ENCODE measurements at places on chromosomes 1 and 21.
A peak's percentile ranks its signal among the peaks of the same experiment; 100 is the strongest.

DNA sequence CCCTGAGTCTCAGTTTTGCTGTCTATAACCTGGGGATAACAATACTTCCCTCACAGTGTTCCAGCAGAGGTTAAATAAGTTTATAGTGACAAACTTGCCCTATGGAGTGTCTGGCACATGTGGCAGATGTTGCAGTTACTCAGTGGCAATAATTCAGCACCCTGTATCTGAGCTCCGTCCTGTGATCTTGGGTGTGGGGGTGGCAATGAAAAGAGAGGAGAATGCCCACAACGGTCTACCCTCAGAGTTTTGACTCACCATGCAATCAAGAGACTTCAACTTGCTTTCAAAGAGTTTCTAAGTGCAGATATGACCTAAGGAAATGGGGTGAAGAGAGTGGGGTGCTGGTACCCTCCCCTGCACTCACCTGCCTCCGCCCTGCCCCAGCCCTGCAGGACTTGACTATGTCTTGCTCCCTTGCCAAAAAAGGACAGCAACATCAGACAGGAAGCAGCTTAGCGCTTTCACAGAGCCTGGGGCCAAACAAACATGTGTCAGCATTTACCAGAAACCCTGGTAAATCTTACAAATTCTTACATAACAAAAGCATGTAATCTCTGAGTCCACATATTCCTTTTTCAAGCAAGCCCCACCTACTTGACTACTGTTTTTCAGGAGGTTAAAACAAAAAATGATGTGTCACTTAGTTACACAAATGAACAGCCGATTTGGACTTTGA is 185.1 kb upstream of the CAMK1G start:
- DNase-seq: peak; percentile 94

GRCh38 chr1:151976858-151977257 is 16.8 kb downstream of the S100A10 start:
- DNase-seq: peak; percentile 78

DNA sequence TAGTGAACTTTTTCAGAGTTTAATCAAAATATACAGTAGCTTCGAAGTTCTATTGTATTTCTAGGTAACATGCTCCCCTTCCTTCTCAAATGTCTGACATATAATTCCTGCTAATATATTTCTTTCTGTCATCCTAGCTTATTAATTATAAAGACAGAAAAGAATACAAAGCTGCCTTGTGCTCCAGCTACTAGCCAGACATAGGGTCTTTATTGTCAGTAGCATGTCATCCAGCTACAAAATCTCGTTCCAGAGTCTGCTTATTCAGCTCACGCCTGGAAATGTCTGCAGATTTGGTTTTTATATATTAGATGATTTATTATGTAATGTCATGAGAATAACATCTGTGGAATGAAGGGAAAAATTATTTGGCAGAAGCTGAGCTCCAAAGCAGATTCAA is 1102.8 kb downstream of the BRINP3 start:
- DNase-seq: no peak

- peak; percentile 88 for DNase-seq
Observed at GRCh38 chr1:52697795-52698674, at the start of gene COA7. TSS of gene COA7 (minus strand) at chr1:52698347. CDS start at chr1:52698326, 21 bp downstream.

GRCh38 chr1:60069691-60070090 is 3.9 kb downstream of the C1orf87 start:
- DNase-seq: no peak

DNA sequence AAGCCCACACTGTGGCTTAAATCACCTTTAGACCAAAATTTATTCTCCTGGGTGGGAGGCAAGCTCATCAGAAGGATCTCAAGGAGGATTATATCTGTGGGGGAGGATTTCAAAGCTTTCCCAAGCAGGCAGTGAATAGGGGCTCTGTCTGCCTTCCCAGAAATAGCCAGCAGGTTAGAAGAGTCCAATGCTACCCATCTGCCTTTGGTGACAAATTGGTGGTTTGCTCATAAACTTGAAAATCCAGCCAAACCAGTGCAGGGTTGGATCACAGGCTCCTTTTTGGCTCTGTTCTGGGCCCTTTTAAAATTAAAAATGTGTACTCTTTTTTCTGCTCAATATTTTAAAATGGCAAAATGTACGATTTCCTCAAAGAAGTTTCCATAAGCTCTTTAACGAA is 118.9 kb upstream of the ZC3H11B start:
- no peak for DNase-seq

- no peak for DNase-seq
Observed at GRCh38 chr21:19475525-19475924, 1071.9 kb upstream of the TMPRSS15 start.

DNA sequence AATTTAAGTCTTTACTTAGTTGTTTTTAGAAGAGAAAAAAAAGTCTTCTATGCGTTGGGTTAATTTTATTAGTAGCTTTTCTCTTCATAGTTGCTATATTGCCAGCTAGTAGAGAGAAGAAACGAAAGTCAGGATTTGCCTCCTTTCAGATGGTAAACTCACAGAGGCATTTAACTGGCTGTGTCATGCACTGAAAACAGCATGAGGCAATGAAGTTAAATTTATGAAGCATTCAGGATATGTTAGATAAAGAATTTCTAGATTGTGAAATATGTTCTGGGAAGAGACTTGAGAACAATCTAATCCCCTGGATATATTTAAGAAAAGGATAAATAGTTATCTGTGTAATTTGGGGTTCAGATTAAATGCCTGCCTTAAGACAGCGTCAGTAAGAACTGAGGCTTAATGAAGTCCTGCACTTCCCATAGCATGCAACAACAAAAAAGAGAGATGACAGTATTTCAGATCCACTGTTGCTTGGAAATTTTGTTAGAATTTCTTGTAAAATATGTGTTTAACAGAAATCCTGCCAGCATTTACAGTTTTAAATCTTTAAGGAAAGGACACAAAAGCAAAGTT is 1.7 kb downstream of the ANGPTL1 start:
- DNase-seq: peak; percentile 38

GRCh38 chr1:45329445-45329844 is 2.8 kb downstream of the HPDL start:
- peak; percentile 98 for DNase-seq

- DNase-seq: no peak
Observed at GRCh38 chr21:32779983-32780382, 8.4 kb upstream of the PAXBP1 start.

DNA sequence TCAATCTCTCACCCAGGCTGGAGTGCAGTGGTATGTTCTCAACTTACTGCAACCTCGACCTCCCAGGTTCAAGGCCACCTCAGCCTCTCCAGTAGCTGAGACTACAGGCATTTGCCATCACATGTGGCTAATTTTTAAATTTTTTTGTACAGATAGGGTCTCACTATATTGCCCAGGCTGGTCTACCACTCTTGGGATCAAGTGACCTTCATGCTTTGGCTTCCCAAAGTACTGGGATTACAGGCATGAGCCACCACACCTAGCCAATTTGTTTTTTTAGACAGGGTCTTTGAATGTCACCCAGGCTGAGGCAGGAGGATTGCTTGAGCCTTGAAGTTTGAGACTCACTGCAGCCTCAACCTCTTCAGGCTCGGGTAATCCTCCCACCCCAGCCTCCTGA is 10.2 kb upstream of the USP48 start:
- DNase-seq: no peak

DNA sequence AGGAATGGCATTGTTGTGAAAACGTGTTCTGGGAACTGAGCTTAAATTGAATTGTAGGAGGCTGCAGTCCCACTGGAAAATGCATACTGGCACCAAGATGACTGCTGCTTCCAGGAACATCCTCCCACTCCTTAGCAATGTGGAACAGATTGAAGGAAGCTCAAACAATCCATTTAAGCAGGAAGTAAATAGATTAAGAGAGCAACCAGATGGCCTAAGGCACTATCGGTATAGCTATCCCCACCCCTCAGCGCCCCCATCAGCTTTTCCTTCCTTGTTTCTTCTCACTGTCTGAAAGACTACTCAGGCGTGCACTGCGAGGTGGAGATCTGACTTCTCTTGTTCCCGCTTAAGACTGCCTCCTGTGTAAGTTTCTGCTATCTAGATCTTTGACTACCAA is 4.0 kb upstream of the IFI16 start:
- DNase-seq: peak; percentile 89

- DNase-seq: no peak
Observed at GRCh38 chr1:113958691-113959090, 20.6 kb upstream of the OLFML3 start.

GRCh38 chr1:57707631-57708030 is 283.8 kb upstream of the DAB1 start:
- no peak for DNase-seq

All from mesendoderm (in vitro differentiated cells).